ENCODE measurements at places on chromosomes 3 and 15.

DNA sequence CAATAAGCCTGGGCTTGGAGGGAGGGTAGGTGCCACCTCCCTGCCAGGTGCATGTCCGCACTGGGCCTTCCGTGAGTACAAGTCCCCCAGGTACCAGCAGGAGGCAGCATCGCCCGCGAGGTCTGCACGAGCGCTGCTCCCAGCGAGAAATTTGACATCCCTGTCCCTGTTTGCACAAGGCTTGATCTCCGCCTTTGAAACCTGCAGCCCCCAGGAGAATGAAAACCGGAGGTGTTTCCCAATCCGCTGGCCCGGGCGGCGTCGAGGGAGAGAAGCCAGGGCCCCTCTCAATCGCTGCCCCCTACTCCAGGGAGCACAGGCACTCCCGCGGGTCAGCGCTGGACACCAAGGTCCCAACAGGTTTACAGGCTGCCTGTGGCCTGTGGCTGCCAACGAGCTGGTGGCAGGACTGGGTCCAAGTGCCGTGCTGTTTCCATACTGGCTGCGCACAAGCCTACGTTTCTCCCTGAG lies 961 bp downstream of the HAPLN3 start:
- DNase-seq, result no peak

GRCh38 chr3:42143440-42143839 lies 52.3 kb downstream of the TRAK1 start:
- DNase-seq, result no peak

DNA sequence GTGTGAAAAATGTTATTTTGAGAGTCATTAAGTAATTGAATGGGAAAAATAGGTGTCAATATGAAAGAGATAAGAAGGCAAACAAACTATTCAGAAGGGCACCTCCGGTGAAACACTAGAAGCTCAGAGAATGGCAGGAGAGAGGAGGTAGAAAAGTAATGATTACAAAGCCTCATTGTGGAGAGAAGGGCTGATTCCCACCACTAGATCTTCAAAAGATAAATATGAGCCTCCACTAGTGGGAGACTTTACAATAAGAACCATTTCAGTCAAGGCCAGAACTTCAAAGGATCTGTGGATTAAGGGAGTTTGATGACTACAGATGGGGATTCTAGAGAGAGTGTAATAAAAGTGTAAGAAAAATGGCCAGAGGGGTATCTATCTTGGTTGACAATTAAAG lies 535.6 kb downstream of the NLGN1 start:
- no peak for DNase-seq

DNA sequence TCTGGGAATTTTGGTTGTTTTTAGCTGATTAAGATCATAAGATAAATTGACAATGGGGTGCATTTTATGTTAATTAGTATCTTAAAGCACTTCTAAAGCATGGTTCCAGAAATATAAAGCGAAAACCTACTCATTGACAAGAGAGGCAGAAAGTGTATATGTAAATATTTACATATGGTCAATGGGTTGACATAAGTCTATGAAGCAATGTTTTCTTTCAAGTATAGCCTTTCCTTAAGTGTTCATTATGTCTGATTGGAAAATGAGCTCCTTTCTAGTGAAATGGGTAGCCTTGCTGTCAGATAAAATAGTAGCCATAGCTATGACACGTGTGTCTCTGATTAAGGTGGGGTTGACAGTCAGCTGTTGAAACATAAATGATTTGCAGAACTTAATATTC lies 365.2 kb upstream of the AGTR1 start:
- DNase-seq, result peak; percentile 17

DNA sequence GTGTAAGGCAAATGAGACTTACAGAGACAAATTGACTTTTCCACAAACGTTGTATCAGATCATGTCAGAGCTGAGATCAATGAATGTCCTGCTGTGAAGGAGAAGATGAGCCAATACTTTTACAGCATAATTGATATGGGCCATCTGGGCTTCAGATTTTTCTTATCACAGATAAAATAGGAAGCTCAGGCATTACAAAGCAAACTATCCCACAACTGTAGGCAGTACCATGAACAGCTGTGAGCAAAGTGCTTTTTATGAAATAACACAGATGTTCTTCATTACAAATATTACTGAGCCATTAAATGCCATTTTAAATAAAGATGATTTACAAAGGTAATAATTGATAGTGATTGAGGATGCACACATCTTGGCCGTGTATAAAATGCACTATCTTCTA lies 852.3 kb downstream of the OTOL1 start:
- DNase-seq, result no peak

DNA sequence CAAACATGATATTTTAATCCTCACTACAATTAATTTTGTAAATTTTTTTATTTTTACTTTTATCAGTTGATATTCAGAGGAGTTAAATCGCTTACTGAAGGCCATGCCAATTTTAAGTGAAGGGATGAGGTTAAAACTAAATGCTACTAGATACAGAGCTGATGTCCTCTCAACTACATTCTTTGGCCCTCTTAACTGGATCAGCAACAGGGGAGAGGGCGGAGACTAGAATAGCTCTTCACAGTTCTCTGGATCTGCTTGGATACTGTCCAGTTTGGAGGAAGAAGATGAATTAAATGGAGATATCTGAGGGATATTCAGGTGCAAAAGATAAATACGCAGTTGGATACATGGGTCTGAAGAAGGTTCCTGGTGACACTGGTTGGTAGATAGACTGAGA lies 85.6 kb upstream of the LYSMD4 start:
- DNase-seq, result no peak

DNA sequence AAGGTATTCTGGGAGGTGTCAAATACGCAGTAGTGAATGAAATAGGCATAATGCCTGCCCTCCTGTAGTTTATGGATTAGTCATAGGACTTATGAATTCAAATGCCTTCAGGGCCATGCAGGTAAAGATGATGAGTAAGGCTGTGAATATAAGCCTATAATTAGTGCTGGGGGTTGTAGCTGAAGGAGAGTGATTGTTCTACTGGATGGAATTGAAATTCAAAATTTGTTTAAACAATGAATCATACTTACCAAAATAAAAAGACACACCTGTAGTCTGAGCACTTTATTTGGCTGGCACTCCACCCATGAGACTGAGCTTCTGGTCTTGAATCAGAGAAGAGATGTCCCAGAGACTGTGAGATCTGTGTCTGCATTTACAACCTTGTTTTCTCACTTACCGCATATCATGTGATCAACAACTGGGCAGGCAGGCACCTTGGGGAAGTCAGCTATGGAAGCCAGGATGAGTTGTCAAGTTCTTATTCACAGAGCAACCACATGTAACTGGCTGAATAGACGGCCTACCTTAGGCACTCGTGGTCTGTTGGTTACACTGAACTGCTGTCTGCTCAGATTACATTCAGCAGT lies 291.8 kb downstream of the NAALADL2 start:
- peak; percentile 91 for DNase-seq

- peak; percentile 16 for DNase-seq
These were observed 114.7 kb downstream of the GADL1 start for GRCh38 chr3:30779686-30780287.

GRCh38 chr3:16842272-16843270 lies 42.2 kb upstream of the PLCL2 start:
- peak; percentile 13 for DNase-seq
